ENCODE measurements at places on chromosomes 11 and 22.

- no peak for DNase-seq
Observed at GRCh38 chr11:10641912-10642697, 51.5 kb downstream of the IRAG1 start.

- DNase-seq: no peak
Observed at GRCh38 chr11:27248576-27249509, 114.2 kb downstream of the CCDC34 start.

DNA sequence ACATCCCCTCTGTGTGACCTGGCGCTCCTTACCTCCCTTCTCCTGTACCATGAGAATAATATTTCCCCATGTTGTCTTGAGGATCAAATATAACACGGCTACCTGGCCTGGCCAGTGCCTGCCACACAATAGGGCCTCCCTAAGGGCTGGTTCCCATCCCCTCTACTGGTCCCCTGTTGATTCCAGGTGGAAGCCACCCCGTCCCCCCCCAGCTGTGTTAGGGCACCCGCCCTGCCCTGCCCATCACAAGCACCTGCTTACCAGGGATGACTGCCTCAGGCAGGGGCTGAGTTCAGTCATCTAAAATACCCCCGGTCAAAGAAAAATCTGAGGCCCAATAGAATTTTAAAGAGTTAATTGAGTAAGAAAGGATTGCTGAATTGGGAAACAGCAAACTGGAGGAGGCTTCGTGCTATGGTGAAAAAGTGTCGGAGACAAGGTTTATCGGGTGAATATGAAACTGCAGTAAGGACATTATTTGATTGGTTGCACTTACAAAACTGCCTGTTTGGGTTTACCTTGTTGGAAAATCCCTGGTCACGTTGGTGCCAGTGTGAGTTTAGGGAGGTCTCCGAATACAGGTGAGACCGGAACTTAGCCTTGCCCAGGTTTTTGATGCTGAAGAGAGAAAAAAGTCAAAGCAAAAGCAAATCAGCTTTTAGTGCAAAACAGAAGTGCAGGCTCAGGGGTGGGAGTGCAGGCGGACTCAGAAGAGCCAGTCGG, 5.2 kb downstream of the APOL1 start:
- DNase-seq: no peak

- no peak for DNase-seq
Observed at GRCh38 chr11:125463590-125464269, 32.3 kb downstream of the FEZ1 start.

All from NCI-H1417 treated with DMSO at 0.1 percent for 48 hours (cell line).